Stimulated activated CD4-positive, alpha-beta T cell treated with anti-CD3 and anti-CD28 coated beads, Interleukin-1b, Interleukin-23, amount 100 ng/mL, for 24 hours (primary cell): ENCODE measurements at places on chromosomes 3 and 15.

DNA sequence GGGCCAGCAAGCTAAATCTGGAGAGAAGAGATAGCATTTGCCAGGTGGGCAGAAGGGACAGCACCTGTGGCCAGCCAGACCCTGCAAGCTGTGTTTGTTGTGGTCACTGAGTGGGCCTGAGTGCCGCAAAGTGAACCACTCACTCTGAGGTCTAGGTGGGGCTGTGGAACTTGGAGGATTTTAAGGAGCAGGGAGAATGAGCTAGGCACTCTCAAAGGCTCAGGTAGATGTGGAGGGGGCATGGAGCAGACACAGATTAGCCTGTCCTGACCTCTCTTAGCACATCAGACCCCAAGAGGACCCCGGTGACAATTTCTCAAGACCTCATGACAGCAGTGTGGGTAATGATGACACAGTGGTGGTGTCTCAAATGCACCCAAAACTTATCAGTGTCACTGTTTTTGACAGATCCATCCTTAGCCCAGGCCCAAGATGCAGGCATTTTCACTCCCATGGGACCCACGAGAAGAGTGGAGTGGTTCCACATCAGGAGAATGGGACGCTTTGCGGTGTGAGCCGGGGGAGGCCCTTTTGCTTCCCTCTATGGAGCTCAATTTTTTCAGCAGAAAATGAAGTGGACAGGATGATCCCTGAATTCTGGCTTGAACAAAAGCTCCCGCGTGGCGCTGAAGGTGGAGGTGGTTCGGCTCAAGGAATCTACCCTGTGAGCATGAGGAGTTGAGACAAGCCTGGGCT lies 43.8 kb upstream of the TLE3 start:
- DNase-seq, result no peak

- DNase-seq, result no peak
Observed at GRCh38 chr3:79012946-79013362, 754.8 kb downstream of the ROBO1 start.

DNA sequence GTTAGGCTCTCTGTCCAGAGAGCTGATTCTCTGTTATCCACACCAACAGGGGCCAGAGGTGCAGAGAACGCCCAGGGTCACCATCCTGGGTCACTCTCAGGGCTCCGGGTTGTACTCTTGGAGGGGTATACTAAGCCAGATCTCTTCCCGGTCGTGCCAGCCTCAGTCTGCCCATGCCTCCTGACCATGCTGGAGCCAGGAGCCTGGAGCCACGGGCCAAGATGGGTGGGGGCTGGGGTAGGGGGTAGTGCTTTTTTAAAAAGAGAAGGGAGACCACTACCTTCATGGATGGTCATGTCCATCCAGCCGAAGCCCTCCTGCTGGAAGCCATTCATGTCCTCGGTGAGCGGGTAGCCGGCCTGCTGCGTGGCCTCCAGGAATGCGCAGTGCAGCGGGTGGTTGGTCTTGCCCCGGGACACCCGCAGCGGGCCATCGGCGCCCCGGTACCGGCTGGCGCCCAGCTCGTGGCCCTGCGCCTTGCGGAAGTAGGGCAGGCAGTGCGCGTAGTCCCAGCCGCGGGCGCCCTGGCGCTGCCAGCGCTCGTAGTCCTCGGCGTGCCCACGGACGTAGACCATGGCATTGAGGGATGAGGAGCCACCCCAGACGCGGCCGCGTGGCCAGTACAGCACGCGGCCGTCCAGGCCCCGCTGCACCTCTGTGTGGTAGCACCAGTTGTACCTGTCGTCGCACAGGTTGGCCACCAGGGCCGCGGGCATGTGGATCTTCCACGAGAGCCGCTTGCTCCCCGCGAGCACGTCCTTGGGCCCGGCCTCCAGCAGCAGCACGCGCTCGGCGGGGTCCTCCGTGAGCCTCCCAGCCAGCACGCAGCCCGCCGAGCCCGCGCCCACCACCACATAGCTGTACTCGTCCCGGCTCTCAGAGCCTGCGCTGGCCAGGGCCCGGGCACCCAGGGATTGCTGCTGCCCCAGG lies 22.9 kb downstream of the CHDH start:
- no peak for DNase-seq

DNA sequence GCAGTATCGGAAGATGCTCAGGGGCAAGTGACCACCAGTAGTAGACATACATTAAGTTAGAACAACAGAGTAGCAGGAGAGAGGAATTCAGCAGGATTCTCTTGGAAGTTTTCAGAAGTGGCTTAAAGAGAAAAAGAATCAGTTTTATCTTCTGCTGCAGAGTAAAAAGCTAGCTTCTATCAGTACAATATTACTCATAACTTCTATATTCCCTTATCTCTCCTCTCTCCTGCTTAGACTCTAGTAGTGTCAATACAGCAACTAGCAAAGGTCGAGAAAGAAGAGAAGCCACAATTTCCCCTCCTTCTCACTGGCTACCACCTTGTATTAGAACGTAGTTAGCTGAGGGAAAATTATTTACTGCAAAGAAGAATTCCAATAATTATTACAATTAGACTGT lies 539.7 kb downstream of the DIPK2A start:
- DNase-seq, result no peak

DNA sequence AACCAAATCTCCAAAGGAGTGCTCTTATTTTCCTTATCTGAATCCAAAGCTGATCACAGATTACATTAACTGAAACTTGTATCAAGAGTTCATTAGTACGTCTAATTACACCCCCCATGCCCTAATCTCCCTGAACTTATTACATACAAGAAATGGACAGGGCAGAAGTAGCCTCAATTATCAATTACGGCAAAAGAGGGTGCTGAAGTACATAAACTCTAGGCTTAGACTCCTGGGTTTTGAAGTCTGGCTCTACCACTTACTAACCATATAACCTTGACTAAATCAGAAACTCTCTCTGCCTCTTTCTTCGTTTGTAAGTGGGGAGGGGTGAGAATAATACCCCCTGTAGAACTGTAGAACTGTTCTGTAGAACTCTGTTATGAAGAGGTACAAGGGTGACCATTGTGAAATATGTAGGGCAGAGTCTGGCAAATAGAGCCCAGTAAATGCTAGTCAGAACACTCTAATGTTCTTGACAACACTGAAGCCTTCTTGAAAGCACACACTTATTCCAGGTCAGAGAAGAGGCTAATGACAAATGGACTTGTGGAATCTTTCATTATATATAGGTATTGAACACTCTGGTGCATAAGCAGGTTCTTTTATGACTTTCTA lies 19.6 kb upstream of the OR5K4 start:
- DNase-seq, result no peak

DNA sequence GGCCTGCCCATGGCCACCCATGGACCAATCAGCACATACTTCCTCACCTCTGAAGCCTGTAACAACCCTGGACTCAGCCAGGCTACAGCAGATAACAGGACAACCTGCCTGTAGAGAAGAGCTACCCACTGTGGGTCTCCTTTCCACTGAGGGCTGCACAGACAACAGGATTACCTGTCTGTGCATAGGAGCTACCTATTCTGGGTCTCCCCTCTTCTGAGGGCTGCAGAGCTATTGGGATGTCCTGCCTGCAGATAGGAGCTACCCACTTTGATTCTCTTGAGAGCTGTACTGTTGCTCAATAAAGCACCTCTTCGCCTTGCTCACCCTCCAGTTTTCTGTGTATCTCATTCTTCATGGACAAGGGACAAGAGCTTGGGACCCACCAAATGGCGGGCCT lies 23.8 kb upstream of the CHST2 start:
- no peak for DNase-seq

- DNase-seq, result no peak
Observed at GRCh38 chr3:163048881-163049280, 1552.3 kb downstream of the OTOL1 start.

DNA sequence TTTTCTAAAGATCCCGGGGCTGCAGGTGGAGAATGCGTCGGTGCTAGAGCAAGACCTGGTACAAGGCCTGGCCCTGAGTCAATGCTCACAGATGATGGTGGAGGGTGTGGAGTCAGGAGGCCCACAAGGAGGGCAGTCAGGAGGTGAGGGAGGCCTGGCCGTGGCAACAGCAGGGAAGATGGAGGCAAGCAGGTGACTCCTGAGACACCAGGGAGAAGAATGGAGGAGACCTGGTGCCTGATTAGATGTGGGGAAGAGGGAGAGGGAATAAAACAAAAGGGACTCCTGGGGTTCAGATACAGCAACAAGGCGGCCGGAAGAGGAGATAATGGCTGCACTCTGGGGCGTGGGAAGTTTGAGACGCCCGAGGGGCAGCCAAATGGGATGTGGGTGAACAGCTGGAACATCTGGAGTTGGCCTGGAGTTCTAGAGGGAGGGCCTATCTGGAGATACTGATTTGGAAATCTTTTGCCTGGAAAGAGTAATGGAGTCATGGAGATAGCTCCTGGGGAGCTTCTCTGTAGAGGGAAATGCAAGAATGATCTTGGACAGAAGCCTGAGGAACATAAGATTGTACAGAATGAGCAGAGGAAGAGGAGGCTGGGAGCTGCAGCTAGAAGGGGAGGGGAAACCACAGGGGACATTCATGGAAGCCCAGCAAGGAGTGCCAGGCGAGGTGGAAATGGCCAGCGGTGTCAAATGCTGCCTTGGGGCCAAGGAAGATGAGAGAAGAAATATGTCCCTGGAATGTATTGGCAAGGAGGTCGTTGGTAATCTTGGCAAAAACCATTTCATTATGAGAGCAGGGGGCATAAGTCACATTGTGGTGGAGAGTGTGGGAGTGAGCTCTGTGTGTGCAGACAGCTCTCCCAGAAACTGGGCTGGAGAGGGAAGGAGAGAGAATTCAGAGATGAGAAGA lies 67.5 kb upstream of the CORO2B start:
- DNase-seq, result no peak
